CD8-positive, alpha-beta memory T cell (primary cell): ENCODE measurements at places on chromosomes 11 and 22. TPM values are rescaled to one million over a fixed set of nuclear protein-coding genes. Genes with fewer than 3 reads are reported as not detected.

Gene DRD4
- total RNA-seq, result 0.31 TPM

Gene ISX
- total RNA-seq, result not detected

Gene C11orf87
- total RNA-seq, result not detected

GRCh38 chr22:27580311-27580897, 221.2 kb downstream of the MN1 start:
- H3K4me3 ChIP-seq, result no peak overlapping the region
- no peak overlapping the region for H3K27ac ChIP-seq
- no peaks in the 10 kb centered on the region for H3K4me1 ChIP-seq
- DNase-seq, result no peak
- H3K36me3 ChIP-seq, result no peaks in the 10 kb centered on the region

DNA sequence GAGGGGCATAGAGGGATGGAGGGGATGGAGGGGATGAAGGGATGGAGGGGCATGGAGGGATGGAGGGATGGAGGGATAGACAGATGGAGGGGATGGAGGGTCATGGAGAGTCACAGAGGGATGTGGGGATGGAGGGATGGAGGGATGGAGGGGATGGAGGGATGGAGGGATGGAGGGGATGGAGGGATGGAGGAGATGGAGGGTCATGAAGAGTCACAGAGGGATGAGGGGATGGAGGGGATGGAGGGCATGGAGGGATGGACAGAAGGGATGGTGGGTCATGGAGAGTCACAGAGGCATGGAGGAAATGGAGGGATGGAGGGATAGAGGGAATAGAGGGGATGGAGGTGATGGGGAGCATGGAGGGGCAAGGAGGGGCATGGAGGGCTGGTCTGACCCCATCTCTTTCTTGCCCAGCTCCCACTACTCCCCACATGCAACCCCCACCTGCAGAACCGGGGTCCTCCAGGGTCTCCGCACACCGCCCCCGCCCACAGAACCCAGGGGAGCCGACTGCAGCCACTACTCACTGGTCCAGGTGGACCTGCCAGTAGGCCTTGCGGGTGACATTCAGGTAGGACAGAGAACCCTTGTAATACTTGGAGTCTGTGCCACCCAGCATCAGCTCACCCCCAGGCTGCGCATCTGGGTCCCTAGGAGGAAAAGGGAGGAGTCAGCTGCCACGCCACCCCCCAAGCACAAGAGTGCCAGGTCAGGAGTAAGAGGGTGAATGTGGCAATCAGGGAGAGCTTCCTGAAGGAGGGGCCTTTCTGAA, 4.2 kb upstream of the IFITM10 start:
- H3K36me3 ChIP-seq, result no peaks in the 10 kb centered on the region
- no peak overlapping the region for H3K27ac ChIP-seq
- no peak for DNase-seq
- peaks cover 66% of the 10 kb centered on the region for H3K4me1 ChIP-seq
- H3K27me3 ChIP-seq, result peaks cover 6% of the 10 kb centered on the region

Gene ANGPTL5
- not detected for total RNA-seq

Gene C1QTNF4
- total RNA-seq, result 0.18 TPM

- no peaks in the 10 kb centered on the region for H3K36me3 ChIP-seq
- no peak for DNase-seq
- no peaks in the 10 kb centered on the region for H3K27me3 ChIP-seq
- H3K4me1 ChIP-seq, result peaks cover 11% of the 10 kb centered on the region
Observed at GRCh38 chr22:42236848-42237247, 33.6 kb downstream of the TCF20 start.

DNA sequence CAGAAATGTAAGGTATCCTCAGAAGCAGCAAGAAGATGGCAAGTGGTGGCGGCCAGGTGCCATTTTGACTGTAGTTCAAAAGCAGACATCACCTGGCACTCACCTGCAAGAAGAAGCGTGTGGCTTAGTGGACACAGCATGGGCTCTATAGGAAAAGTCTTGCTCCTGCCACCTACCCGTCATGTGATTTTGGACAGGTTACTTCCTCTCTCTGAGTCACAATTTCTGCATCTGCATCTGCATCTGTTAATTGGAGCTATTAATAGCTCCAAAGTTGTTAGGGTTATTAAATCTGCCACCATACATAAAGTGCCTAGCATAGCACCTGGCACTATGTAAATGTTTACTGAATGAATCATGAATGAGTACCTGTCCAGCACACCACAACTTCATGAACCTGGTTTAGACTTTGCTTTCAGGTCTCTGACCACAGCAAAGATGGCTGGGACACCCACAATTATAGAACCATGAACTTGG, 16.8 kb downstream of the RAB30 start:
- DNase-seq, result no peak
- H3K36me3 ChIP-seq, result no peaks in the 10 kb centered on the region
- H3K4me1 ChIP-seq, result peaks cover 10% of the 10 kb centered on the region

Gene OR2AG2
- not detected for total RNA-seq

GRCh38 chr22:46798366-46799350, 36.2 kb downstream of the TBC1D22A start:
- H3K4me1 ChIP-seq, result peaks cover 14% of the 10 kb centered on the region
- H3K4me3 ChIP-seq, result no peak overlapping the region
- peaks cover 34% of the 10 kb centered on the region for H3K36me3 ChIP-seq
- no peaks in the 10 kb centered on the region for H3K27me3 ChIP-seq
- peak; percentile 77 for DNase-seq

Gene DEFB131B
- not detected for total RNA-seq

Gene WNT7B
- total RNA-seq, result not detected

- H3K4me3 ChIP-seq, result no peak overlapping the region
- H3K4me1 ChIP-seq, result no peaks in the 10 kb centered on the region
- H3K27ac ChIP-seq, result no peak overlapping the region
- no peak for DNase-seq
- H3K27me3 ChIP-seq, result no peaks in the 10 kb centered on the region
Observed at GRCh38 chr22:50481045-50481439, 301 bp upstream of the ADM2 start.

DNA sequence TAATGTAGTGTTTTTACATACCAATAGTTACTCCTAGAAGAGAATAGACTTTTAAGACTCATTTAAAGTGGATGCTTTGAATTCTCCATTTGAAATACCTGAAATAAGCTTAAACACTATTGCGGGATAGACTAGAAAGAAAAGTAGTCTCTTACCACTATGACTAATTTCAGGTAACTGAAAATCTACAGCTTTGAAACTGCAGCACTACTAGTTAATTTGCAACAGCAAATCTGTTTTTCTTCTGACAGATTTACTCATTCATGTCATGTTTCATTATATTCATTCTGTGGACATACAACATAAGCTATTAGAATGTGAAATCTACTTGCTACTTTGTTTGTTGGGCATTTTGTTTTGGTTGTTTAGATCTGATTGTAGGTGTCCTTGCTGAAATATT, 153.6 kb downstream of the MAML2 start:
- no peak overlapping the region for H3K27ac ChIP-seq
- H3K4me1 ChIP-seq, result peaks cover 45% of the 10 kb centered on the region
- DNase-seq, result no peak

Gene TEX12
- total RNA-seq, result 0.39 TPM

DNA sequence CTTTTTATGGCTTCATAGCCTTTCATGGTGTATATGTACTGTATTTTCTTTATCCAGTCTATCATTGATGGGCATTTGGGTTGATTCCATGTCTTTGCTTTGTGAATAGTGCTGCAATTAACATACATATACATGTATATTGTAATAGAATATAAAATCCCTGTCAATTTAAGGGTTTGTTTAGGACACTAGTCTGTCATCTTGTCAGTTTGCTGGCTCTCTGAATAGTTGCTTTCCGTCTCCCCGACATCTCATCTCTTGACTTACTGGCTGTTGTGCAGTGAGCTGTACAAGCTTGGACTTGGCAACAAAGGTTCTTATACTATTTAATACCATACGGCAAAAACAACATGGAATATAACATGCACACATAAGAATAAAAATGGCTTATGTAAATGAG, 1487.5 kb downstream of the LRRC4C start:
- H3K4me3 ChIP-seq, result no peak overlapping the region
- no peak for DNase-seq
- no peaks in the 10 kb centered on the region for H3K27me3 ChIP-seq
- no peaks in the 10 kb centered on the region for H3K36me3 ChIP-seq
- no peak overlapping the region for H3K27ac ChIP-seq
- H3K4me1 ChIP-seq, result no peaks in the 10 kb centered on the region

Gene RASGRP2
- 33.5 TPM for total RNA-seq
